ENCODE measurements at places on chromosomes 12 and 14.
A peak's percentile ranks its signal among the peaks of the same experiment; 100 is the strongest.

DNA sequence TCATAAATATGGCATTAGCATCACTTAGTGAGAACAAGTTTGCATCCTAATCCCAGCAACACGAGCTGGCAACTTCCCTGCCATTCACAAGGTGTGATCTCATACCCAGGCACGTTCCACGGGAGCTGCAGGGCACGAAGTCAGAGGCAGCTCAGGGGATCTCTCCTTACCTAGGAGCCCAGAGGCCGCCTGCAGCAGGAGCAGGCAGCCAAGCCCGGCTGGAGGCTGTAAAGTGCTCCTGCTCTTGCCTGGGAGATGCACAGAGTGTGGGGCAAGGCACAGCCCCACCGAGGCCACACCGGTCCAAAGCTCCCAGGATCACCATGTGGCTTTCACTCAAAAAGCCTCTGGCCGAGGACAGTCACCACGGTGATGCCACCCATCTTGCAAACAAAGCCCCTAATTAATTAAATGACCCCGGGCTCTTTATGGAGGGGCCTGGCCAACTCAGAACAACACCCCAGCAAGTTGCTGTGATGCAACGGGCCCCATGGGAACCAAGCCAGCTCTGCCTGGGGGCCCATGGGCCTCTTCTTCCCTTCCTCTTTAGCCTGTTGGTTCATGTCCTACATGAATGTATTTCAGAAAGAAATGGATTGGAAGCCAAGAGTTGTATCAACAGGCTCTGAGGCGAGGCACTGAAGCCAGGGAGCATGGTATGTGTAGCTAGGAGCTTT lies 26.5 kb downstream of the NUAK1 start:
- peak; percentile 44 for DNase-seq

DNA sequence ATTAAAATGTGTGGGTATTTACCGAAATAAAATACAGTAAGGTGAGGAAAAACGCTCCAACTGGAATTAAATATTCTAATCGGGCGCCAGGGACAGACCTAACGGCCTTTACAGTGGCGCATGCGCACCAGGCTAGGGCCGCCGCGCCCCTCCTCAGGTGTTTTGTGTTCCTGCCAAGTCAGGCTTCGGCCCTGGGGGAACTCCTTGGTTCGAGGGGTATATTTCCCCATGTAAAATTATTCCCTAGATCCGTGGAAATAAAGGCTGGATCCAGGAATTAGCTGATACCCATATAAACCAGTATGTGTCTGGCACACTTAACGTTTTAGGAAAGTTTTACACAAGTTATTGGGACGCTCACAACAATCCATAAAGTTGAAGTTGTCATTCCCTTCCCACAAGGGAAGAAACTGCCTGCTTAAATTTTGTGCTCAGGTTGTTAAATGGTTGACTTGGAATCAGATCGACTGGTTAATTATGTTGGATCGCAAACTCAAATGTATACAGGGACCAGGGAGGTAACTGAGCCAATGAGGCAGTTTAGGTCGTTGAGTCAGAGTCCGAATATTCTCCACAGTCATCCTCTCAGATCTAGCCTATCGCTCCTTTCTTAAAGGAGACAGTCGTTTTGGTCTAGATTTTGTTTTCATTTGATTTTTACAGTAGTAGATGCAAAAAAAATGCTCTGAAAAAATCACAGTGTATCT lies 621 bp upstream of the ANAPC7 start:
- DNase-seq, result peak; percentile 84

DNA sequence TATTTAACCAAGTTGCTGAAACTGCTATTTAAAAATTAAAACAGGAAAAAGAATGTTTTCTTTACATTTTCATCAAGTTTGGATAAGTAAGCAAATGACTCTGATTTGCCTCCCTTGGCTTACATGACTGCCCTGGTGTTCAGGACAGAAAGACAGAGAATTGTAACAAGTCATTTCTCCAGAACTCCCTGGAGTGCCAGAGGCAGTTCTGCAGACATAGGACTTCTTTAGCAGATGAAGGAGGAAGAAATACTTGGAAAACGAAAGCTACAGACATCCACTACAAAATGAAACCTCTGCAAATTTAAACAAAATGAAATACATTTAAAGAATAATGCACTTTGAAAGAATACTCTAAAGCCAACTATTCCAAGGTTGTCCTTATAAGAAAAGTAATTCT lies 253.9 kb downstream of the LRFN5 start:
- no peak for DNase-seq

DNA sequence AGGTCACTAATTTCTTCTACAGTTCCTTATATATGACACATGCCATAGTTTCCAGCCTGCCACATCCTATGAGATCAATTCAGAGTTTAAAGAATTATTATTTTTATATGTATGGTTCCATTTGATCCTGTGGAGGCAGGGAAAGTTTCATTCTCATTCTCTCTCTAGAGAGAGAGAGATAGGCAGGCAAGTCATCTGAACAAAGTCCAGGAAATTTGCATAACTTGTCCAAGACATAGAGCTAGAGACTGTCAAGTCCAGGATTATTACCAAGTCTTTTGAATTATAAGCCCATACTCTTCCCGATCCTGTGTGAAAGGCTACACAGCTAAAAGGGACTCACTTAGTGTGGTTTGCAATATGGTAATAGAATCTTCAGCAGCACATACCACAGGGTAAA lies 215.3 kb downstream of the SSPN start:
- DNase-seq, result no peak

- peak; percentile 75 for DNase-seq
Measured at GRCh38 chr12:15212930-15213329, 8.3 kb downstream of the RERG start.

DNA sequence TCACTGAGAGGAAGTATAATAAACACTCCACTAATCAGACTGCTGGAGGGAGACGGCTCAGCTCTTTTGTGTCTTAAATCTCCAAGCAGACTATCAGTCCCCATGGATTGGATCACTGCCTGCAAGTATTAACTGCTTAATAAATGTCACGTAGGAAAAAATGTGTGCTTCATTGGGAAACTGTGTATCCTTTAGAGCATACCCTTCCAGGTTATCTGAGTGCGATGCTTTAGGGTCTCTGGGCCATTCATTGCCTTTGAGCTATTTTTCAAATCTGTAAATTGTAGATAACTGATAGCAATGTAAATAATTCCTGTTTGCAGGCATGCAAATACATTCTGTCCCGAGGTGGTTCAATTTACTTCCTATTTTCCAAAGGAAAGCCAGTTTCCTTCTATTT lies 45.0 kb upstream of the VASH1 start:
- no peak for DNase-seq

- DNase-seq, result peak; percentile 11
Measured at GRCh38 chr12:2095878-2096277, 43.1 kb downstream of the CACNA1C start.

GRCh38 chr12:98425859-98426258 lies 89.5 kb upstream of the TMPO start:
- no peak for DNase-seq

- no peak for DNase-seq
Measured at GRCh38 chr14:91737619-91738018, 5.7 kb upstream of the CATSPERB start.

- no peak for DNase-seq
Measured at GRCh38 chr12:45789025-45789424, 59.5 kb downstream of the ARID2 start.

DNA sequence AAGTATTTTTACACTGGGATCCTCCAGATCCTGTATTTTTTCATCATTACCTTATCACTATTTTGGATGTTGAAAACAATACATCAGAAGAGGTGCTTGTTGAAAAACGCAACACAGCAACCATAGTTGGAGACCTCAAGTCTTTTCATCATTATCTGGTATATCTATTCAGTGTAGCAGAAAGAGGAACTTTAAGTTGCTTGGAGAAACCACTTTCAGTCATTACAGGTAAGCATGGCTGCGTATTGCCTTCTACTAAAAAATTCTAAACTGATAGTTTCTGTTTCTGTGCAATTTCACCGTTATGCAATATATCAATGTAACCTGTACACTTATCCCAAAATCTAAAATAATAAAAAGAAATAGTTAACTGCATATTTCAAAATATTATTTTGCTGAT lies 32.2 kb upstream of the PTPRQ start:
- DNase-seq, result no peak

DNA sequence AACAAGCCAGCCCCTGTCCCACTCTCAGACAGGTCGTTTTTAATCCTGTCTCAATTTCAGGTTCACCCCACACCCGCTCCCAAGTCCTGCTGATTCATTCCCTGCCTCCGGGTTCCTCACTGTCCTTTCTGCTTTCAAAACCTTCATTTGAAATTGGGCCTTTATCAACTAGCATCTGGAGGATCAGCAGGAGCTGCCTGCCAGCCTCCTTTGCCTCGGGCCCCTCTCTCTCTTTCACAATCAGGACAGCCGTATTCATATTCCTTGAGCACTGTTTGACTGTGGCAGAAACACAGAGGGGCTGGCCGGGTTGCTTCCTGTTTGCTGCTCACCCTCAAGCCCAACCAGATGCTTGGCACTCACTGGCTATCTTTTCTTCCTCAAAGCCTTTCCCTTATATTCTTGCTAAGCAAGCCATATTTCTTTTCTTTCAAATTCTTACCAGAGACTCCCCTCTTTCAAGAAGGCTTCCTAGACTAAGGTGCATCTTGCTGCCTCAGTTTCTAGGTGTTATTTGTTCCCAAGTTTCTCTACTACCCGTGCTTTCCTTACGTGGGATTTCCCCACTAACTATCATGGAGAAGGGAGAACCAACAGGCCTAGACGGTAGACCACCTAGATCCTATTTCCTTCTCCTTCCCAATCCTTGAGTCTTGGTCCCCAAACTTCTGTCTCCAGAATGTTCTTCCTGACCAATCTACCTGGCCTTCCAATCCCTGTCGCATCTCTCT lies 3.0 kb downstream of the GALNT6 start:
- no peak for DNase-seq

- no peak for DNase-seq
Measured at GRCh38 chr12:19547271-19547671, 108.0 kb downstream of the AEBP2 start.

- no peak for DNase-seq
Measured at GRCh38 chr14:61192989-61193388, 88.1 kb downstream of the TMEM30B start.

DNA sequence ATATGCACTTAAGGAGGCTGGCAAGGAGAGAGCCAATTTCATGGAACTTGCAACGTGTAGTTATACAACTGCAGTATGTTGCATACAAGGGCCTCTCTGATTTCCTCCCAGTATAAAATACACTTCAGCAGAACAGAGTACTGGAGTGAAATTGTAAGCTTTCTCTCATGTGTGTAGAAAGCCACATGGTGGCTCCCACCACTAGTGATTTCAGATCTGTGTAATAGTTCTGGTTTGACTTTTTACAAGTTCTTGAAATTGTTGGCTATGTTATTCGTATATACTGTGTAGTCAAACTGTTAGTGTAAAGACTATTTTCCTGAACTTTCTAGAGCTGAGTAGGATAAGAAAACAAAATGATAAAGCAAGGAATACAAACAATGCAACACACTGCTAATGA lies 16.4 kb upstream of the LMO3 start:
- no peak for DNase-seq

- peak; percentile 88 for DNase-seq
Measured at GRCh38 chr12:123055281-123055766, 74.8 kb downstream of the ARL6IP4 start.

- DNase-seq, result peak; percentile 11
Measured at GRCh38 chr12:110109037-110109836, 14.9 kb upstream of the IFT81 start.

DNA sequence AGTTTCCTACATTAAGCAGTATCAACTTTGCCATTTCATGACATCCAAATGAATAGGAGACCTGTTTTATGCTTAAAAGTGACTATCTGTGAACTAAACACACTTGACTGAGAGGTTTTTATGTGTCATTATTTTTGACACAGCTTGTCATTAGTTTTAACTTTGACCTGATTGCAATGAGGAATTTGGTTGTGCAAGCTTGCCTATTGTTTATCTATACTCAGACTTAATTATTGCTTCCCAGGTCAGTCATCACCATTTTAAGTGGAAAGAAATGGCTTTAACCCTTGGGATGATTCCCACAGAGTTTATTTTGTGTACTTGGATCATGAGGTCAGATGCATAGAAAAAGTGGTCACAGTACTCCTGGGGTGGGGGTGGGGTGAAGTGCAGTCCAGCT lies 171.0 kb upstream of the PRICKLE1 start:
- DNase-seq, result no peak

GRCh38 chr14:51419685-51420084 lies 179.6 kb downstream of the TMX1 start:
- no peak for DNase-seq

GRCh38 chr14:98244162-98244948 lies 1027.6 kb downstream of the BCL11B start:
- peak; percentile 44 for DNase-seq

DNA sequence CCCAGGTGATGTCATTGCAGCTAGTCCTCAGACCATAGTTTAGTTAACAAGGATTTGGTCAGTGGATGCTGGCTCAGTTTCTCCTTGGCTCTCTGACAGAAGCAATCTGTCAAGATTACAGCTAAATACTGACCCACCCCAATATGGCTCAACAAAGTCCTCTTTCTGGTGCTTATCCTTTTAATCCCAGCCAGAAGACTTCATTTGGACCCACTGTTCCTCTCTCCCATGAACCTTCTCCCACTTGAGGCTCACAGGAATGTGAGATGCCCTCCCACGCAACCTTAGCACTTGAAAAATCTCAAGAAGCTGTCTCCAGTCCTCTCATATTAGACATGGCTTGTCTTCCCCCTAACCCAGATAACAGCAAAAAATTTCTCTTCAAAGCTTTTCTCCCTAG lies 47.7 kb downstream of the C12orf50 start:
- DNase-seq, result no peak

- no peak for DNase-seq
Measured at GRCh38 chr12:97109441-97109840, 202.4 kb downstream of the NEDD1 start.

GRCh38 chr12:86513226-86513625 lies 257.0 kb upstream of the MGAT4C start:
- no peak for DNase-seq

DNA sequence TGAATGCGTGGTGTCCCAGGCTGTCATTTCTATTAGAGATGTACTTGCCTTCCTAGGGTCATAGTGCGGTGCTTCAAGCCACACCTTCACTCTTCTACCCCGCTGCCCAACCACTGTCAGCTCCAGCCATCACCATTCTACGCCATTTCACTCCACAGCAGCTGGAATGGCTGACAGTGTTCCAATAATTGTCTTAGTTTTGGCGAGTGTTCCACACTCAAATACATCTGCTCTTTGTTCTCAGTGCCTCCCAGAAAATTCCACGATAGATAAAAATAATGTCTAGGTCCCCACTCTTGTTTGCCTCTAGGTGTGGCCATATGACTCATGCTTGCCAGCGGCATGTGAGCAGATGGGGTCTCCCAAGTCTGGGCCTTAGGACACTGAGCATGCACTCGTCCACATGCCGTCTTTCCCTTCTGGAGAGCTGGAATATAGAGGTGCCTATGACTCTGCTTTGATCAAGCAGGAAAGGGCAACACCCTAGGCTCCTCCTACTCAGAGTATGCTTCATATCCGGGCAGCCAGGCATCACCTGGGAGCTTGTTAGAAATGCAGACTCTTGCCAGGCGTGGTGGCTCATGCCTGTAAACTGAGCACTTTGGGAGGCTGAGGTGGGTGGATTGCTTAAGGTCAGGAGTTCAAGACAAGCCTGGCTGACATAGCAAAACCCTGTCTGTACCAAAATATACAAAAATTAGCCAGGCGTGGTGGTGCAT lies 163.0 kb downstream of the BRMS1L start:
- DNase-seq, result no peak

GRCh38 chr14:45526715-45527549 lies 273.9 kb upstream of the MIS18BP1 start:
- DNase-seq, result no peak

All from DMS79 treated with DMSO at 0.1 percent for 48 hours (cell line).